Tibial nerve (tissue), 4 donors: ENCODE measurements at places on chromosomes 16 and 17.

GRCh38 chr17:13582776-13583547, 18.8 kb downstream of the HS3ST3A1 start:
- no peak for DNase-seq

DNA sequence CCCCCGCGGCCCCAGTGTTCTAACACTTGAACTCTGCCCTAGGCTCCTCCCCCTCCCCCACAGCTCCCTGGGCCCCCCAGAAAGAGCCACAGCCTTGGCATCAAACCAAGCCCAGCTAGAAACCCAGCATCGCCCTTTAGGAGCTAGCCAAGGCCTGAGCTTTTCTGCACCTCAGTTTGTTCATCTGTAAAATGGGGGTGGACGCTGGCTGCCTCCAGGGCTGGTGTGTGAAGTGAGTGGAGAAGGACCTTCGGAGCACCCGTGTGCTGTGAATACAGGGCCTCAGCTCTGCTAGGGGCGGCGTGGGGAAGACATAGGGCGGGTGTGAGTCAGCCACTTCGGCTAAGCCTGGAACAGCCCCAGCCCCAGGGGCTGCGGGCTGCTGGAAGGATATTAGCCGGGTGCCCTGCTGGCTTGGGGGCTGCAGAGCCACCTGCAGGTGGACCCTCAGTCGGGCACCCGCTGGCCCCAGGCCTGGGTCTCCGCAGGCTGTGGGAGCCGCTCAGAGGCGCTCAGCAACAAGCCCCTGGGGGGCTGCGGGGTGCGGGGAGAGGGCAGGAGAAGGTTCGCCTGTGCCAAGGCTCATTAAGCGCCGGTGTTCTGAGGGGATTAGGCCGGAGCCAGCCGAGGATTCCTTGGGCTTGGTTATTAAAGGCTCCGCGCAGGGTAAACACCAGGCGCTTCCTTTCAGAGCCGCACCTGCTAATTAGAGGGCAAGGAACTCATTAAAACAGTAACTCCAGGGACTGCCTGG, 217.0 kb upstream of the CIBAR2 start:
- DNase-seq = no peak

DNA sequence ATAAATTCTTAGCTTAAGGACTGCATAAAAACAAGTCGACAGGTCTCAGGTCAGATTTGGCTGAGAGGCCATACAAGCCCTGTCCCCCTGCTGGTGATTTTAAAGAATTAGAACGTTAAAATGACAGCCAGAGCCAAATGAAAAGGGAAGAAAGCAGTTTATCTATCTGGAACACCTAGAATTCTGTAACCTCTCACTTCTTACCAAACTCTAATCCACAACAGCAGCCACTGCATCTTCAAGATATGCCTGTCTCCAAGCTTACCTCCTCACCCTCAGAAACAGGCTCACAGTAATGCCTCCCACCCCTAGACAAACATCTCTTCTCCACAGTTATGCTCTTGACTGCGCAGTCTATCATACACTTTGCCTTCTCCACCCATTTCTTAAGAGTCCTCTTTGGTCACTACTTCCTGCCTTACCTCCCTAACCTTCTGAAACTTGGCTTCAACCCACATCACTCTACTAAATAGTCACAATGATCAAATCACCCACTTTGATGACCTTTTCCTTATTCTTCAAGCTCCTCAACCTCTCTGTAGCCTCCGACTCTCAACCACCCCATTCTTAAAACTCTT, 14.2 kb downstream of the ANKFY1 start:
- DNase-seq = no peak

GRCh38 chr17:2867441-2868424, 71.5 kb downstream of the RAP1GAP2 start:
- no peak for DNase-seq

DNA sequence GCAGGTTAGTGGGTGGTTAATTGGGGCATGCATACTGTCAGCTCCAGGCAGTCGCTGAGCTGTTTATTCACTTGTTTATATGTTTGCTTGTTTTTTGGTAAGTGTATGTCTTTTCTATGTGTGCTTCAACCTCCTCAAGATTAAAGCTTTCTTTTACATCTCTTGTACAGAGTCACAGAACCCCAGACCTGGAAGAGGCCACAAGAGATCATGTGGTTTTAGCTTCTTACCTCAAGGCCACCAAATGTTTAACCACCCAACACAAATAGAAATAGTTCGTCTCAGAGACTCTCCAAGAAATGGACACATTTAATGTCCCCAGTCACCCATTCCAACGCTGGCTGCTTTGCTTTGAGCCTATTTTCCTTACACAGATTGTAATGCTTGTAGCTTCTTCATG, 11.8 kb upstream of the TMEM98 start:
- DNase-seq = no peak
